ENCODE measurements at places on chromosomes 7 and 10.
A peak's percentile ranks its signal among the peaks of the same experiment; 100 is the strongest.

DNA sequence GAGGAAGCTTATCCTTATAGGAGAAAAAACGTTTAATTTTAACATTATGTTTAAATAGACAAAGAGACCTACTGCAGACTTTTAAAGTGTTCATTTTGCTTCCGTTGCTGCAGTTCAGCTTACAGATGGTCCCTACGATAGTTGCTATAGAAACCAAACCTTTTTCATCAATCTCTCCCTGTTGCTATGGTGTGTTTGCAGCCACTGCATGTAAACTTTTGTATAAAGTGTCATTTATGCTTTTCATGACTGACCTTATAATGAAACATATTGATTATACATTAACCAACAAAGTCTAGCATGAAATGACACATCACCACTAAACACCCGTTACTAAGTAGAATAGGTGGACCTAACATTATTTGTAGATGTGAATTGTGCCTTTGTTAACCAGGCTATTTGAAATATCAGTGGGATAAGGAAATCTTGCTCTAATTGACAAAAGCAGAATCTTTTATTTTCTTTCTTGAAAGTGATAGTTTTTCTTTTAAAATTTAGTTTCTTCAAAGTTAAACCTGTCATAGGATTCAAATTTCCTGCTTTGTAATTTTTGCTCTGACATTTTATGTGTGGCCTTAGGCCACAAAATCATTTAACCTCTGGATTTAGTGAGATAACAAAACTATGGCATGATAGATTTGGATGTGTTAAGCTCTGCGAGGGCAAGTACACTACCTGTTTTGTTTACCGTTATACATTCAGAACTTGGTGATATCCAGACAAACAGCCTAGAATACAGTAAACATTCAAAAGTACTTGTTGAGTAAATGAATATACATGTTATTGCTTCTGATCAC is 64.0 kb downstream of the CACNB2 start:
- peak; percentile 35 for DNase-seq

- DNase-seq, result no peak
These were observed 54.4 kb upstream of the SMIM30 start for GRCh38 chr7:113172726-113173125.

DNA sequence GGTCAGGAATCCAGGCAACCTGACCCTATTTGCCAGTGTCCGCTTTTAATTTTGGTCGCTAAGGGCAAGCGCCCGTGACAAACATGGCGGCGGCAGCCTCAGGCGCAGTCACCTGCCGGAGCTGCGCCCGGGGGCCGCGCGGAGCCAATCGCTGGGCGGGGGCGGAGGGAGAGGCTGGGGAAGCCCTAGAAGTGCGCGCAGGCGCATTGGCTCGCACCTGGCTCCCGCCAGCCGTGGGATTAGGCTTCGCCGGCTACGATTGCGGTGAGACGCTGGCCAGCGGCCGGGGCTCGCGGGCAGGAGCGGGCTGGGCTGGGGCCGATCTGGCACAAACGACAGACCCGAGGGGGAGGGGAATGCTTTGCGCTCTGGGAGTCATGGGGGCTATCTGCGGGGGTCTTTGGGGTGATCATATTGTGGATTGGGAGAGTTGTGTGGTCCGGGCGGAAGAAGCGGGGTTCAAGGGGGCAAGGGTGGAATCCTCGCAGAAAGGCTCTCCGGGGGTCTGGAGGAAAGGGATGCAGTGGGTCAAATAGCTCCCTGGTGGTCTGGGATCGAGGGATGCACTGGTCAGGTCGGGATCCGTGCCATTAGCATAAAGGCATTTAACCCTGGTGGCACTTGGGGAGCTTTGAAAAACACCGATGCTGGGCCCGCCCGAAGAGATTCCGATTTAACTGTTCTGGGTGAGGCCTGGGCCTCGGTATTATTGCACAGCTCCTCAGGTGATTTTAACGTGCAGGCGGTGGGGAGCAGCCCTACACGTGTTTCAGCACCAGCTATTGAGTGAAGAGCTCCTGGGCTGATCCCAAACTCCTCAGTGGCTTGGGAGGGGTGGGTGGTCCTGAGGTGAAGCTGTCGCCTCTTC is 10.1 kb upstream of the C10orf95 start:
- peak; percentile 87 for DNase-seq

DNA sequence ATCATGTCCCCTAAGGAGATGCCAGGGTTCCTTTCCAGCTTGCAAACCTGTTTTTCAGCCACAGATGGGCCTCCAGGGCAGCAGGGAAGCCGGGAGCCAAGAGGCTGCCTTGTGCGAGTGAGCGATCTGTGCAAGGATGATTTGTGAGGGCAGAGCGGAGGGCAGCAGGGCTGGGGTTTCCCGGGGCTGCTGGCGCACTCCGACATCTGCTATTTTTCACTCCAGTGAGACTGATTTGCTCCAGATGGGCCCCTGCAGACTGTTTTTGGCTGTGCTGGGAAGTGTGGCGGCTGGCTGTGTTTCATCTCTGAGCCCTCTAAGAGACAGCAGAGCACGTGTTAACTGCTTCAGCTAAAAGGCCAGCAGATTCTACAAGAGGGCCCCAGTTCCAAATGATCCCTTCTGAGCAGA is 466.2 kb downstream of the TYW1 start:
- DNase-seq, result no peak

- DNase-seq, result no peak
These were observed 22.0 kb upstream of the LMTK2 start for GRCh38 chr7:98084631-98085030.
